H9 (cell line): ENCODE measurements at places on chromosomes 1 and 21. TPM values are rescaled to one million over a fixed set of nuclear protein-coding genes. Genes with fewer than 3 reads are reported as not detected.
A peak's percentile ranks its signal among the peaks of the same experiment; 100 is the strongest.

The NBL1 gene
- 6.1 and 6.4 TPM in 2 replicates for total RNA-seq

The MTR gene
- total RNA-seq = 32.7 and 35.5 TPM in 2 replicates

- H3K4me3 ChIP-seq = no peak overlapping the region
- peak; percentile 91 for DNase-seq
- peaks cover 12% of the 10 kb centered on the region; the same call in 1 of the 2 replicates for H3K4me1 ChIP-seq
- no peaks in the 10 kb centered on the region for H3K27me3 ChIP-seq
Observed at GRCh38 chr1:25586181-25586588, 30.4 kb upstream of the MAN1C1 start.

The SYCP1 gene
- not detected in 2 replicates for total RNA-seq

DNA sequence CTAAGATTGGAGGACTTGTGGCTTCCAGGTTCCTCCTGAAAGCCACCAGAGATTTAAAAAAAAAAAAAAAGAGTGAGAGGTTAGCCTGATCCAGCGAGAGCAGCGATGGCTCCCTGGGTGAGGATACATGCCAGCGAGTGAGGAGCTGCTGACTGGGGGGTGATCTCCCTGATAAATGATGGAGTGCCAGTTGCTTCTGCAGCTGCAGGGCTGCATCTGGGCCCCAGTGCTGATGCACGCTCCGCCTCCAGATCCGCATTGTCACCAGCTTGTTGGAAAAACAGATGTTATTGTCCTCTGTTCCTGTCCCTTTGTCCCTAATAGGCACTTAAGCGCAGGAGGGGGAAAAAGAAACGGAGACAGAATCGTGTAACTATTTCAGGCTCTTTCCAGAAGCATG is 28.6 kb downstream of the UBIAD1 start:
- DNase-seq = no peak
- no peak overlapping the region for H3K27ac ChIP-seq
- 0 out of 3 replicates have a peak, but pooled peaks cover under 1% of the 10 kb centered on the region for H3K36me3 ChIP-seq
- no peaks in the 10 kb centered on the region; the same call in 1 of the 2 replicates for H3K4me1 ChIP-seq
- no peak overlapping the region for H3K4me3 ChIP-seq
- H3K27me3 ChIP-seq = no peaks in the 10 kb centered on the region

The FAM78B gene
- total RNA-seq = 1.6 and 2.3 TPM in 2 replicates

The CD1E gene
- total RNA-seq = not detected in 2 replicates

The FCRL1 gene
- total RNA-seq = not detected in 2 replicates

DNA sequence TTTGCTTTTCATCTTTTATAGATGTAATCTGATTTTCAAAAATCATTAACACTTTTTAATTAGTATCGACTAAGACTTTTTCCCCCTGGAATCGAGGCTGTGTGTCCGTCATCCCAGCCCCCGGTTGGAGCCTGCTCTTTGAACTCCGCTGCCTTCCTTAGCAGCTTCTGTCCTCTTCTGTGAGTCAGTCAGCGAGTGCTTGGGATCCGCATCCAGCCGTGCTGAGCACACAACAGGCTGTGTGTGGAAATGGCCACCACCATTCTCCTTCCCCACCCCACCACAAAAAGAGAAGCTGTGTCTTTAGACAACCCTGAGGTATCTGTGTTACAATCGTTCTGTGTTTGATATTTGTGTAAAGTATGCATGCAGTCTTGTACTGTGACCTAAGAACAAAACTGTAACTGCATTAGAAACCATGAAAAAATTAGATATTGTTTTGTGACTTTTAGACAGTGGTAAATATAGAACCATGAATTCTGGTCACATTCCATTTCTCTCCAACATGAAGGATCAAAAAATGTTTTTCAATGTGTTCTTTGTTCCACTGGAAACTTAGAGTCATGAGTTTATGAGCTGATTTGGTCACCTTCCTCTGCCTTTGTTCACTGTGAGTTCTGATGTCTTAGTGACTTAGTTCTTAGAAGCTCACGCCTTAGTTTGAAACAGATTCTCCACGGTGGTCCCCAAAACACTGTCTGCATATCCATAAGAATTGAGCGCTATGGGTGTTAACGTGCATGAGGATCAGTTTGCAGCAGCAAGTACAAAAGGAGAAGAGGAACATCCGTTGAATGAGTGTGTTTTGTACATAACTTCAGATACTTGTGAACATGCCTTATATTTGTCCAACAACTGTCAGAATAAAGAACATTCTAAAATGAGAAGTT is 64.7 kb downstream of the VPS26C start:
- no peak overlapping the region for H3K4me3 ChIP-seq
- 0 out of 2 replicates have a peak, but pooled peaks cover 2% of the 10 kb centered on the region for H3K4me1 ChIP-seq
- no peak for DNase-seq
- H3K36me3 ChIP-seq = peaks cover 16% of the 10 kb centered on the region; the same call in 1 of the 2 replicates
- H3K27ac ChIP-seq = no peak overlapping the region

DNA sequence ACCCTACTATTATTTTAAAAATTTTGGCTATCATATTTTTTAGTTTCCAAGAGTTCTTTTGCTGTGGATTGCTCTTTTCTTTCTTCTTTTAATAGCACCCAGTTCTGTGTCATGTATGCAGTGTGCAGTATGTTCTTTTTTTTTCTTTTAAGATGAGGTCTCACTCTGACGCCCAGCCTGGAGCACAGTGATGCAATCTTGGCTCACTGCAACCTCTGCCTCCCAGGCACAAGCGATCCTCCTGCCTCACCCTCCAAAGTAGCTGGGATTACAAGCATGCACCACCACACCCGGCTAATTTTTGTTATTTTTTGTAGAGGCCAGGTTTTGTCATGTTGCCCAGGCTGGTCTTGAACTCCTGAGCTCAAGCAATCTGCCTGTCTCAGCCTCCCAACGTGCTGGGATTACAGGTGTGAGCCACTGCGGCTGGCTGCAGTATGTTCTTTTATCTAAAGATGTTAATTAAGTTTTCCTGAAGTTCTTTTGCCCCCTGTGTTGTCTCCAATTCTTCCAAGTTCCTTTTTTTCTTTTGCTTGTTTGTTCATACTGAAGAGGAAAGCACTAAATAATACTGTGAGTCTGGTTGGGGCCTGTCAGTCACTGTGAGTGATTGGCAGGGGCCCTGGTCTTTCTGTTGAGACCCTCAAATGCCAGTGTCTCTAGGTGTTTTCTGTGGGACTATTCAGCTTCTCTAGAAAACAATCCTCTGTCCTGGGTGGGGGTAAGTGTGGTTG is 17.5 kb upstream of the TTC22 start:
- H3K27ac ChIP-seq = no peak overlapping the region
- DNase-seq = no peak
- H3K36me3 ChIP-seq = no peaks in the 10 kb centered on the region

The LAMC1 gene
- 96.2 and 110 TPM in 2 replicates for total RNA-seq

DNA sequence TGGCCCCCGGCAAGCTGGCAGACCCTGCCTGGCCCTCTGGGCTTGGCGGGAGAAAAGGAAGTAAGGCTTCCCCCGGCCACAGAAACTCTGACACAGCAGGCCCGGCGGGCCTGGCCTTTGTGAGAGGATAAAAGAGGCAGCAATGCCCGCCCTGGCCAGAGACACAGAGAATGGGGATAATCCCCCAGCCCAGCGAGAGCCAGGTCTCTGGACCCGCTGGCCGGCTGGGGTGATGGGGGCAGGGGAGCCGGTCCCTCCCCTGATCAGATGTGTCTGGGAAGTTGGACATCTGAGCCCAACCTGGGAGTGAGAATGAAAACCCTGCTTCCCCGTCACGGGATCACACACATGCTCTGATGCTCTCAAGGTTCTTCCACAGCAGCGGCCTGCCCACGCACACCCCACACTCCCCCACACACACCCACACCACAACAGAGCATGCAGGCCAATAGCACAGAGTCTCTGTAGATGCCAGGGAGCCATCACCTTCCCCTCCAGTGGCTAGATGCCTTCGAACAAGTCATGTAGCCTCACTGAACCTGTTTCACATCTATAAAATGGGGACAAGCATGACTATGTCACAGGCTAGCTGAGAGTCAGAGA is 4.2 kb downstream of the RSPO1 start:
- no peak overlapping the region for H3K4me3 ChIP-seq
- DNase-seq = no peak
- H3K27ac ChIP-seq = no peak overlapping the region
- no peaks in the 10 kb centered on the region for H3K4me1 ChIP-seq

GRCh38 chr21:23853796-23854379 is 1753.4 kb downstream of the MRPL39 start:
- no peaks in the 10 kb centered on the region for H3K27me3 ChIP-seq
- H3K36me3 ChIP-seq = no peaks in the 10 kb centered on the region; the same call in none of the 2 replicates
- no peak overlapping the region for H3K27ac ChIP-seq
- no peaks in the 10 kb centered on the region for H3K4me1 ChIP-seq
- DNase-seq = no peak
